ENCODE measurements at places on chromosomes 6 and 20.

GRCh38 chr20:39705032-39705431 lies 742.9 kb downstream of the DHX35 start:
- no peak for DNase-seq

GRCh38 chr20:34570859-34571306 lies 12.4 kb downstream of the MAP1LC3A start:
- no peak for DNase-seq

- DNase-seq = peak; percentile 52
Observed at GRCh38 chr20:4813863-4814695, 92.4 kb downstream of the PRND start.

DNA sequence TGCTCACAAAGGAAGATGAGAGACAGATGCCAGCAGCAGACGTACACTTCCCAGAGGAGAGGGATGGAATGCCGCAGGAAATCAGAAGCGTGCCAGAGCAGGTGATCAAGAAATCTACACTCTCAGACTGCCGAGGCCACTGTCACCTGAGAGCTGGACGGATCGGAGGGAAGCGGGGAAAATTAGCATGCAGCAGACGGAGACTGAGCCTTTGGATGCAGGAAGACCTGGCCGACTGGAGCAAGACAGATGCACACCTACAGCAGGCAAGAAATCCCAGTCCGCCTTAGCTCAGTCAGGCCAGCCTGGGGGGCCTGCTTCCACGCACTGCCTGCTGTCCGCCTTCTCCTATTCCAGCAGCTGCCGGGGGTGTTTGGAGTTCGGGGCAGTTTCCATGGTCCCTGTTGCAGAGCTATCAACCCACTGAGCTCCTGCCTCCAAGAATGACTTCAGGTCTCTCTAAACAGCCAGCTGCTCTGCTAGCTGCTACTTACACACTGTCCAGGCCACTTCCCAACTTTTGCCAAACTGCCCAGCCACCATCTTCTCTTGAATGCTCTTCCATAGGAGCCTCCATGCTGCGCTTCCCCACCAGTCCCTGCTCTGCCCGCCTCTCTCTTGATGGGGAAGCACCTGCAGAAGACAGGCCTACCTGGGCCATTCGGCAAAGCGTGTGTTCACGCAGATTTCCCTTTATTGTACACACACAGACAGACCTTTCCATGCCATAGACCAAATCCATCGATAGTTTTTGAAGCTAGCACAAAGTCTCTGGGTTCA lies 368.5 kb downstream of the ZFAND3 start:
- no peak for DNase-seq

DNA sequence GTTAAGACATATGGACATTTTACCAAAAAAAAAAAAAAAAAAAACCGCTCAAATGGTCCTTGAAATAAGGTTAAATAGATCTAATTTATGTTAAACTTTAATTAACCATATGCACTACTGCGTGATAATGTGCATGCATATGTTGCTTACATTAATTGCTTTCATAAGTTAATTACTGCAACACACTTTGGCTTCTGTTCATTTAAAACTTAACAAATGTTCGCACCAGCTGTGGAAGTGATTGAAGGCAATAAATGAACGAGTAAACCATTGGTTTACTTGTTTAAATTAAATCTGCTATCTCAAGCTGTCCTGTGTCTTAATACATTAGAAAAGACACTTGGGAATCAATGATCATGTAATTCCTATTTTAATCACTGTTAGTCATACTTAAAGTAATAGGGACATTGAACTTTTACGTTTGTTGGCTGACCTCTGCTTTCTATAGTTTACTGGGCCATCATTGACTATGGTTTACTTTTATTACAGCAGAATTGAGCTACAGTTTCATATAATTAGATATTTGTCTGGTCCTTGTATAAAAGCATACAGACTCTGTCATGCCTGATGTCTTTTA lies 294.7 kb downstream of the KHDC1L start:
- no peak for DNase-seq

DNA sequence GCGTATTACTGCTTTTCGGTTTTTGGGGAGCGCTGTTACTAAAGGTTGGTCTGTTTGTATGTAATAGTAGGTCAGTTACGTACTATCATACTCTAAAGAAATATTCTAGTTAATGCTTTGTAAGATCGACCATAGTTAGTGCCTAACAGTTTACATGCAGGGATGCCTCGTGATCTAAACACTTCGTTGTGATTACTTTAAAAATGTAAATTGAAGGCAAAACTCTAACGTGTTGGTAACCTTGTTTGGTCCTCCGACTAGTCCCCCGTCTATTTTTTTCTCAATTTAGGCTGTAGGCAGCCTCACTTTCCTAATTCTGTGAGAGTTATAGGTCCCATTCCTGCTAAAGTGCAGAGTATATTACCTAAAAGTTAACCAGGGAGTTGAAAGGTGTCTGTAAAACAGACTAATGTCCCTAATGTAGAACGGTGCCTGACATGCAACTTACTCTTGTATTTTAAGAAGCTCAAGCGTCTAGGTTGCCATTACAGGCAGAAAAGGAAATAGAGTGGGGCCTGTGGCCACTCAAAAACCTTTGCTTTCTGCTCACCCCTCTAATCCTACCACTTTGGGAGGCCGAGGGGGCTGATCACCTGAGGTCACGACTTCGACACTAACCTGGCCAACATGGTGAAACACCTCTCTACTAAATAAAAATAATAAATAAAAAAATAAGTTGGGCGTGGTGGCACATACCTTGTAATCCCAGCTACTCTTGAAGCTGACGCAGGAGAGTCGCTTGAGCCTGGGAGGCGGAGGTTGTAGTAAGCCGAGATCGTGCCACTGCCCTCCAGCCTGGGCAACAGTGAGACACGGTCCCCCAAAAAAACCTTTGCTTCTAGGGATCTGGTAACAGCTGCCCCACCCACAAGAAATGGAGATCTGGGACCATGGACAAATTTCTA lies 37.8 kb downstream of the HFE start:
- DNase-seq = no peak

DNA sequence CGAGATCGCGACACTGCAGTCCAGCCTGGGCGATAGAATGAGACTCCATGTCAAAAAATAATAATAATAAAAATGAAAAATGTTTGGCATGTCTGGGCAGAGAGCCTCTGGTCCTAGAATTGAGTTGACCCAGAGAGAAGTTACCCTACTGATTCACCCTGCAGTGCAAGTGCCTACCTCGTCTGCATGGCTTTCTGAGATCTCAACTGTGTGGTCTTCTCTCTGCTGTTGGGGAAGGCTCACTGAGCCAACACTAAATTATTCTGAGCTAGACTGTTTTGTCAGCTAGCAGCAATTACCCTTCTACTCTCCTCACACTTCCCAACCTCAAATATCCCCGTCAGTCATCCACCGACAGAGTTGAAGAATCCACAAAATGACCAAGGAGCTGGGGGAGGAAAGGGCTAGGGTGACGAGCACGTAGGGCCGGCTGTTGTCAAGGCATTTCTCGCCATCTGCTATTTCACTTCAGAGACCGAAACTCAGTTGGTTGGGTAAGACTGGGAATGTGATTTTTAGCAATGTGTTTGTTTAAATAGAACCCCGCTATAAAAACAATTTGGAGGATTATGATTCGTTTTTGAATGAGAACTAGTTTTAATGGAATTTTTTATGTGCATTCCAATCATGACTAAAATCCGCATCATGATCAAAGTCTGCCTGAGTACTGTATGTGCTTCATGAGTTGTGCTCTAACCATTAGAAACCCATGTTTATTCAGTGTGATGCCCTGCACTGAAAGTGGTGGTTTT lies 9.4 kb downstream of the MAS1 start:
- DNase-seq = no peak

GRCh38 chr20:19495905-19496703 lies 262.0 kb upstream of the RIN2 start:
- DNase-seq = no peak

- DNase-seq = peak; percentile 71
Observed at GRCh38 chr20:32789896-32790750, 27.9 kb downstream of the DNMT3B start.

GRCh38 chr6:25025919-25026301 lies 90.2 kb upstream of the RIPOR2 start:
- no peak for DNase-seq

DNA sequence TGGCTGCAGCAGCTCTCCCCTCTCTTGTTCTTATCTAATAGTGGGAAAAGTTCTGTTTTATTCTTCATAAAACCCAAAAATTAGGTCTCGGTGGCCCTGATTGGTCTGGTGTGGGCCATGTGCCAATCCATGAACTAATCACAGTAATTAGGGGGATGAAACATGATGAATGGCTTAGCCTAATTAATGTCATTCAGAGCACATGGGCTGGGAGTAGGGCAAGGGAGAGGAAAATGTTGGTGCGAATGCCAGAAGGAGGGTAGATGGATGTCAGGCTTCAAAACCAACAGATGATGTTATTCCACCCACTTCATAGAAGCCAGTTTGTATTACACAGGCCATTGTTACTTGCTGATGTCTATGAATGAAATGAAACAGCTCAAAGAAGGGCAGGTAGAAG lies 46.5 kb downstream of the PLEKHG1 start:
- no peak for DNase-seq

DNA sequence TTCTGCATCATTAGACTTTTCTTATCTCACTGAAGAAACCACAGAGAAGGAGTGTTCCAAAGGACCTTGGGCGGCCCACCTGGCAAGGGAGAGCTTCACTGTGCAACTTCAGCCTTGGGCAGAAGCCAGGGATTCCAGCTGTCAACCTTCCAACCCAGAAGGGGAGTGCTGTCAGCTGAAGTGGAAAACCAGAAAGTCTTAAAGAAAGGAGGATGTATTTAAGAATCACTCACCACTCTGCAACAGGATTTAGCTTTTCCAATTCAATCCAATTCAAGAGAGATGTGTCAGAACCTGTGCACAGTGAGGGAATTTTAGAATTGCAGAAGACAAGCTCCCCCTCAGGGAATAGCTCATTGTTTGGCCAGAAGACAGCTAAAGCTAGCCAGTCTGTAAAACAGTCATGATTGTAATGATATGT lies 553.7 kb downstream of the CD83 start:
- no peak for DNase-seq

- no peak for DNase-seq
Observed at GRCh38 chr6:132458887-132459604, 53.9 kb downstream of the STX7 start.
